ENCODE measurements at places on chromosomes 1 and 21.

DNA sequence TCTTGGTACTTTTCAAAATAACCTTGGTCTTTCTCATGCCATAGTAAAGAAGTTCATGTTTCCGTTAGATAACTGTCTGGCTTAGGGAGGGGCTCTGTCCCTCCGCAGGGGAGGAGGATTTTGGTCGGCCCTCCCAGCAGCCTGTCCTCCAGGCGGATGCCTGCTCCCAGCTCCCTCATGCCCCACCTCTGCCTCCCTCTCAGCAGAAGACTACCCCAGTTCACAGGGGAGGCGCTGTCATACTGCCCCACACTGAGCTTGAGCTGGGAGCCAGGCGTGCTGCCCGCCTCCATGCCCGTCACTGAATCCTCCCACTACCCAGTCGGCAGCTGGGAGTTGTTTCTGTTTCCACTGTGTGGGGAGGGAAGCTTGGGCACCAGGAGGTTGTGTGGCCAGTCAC, 127.3 kb downstream of the CAMTA1 start:
- DNase-seq, result no peak

GRCh38 chr1:236681219-236681618, 5.1 kb upstream of the ACTN2 start:
- DNase-seq, result no peak

DNA sequence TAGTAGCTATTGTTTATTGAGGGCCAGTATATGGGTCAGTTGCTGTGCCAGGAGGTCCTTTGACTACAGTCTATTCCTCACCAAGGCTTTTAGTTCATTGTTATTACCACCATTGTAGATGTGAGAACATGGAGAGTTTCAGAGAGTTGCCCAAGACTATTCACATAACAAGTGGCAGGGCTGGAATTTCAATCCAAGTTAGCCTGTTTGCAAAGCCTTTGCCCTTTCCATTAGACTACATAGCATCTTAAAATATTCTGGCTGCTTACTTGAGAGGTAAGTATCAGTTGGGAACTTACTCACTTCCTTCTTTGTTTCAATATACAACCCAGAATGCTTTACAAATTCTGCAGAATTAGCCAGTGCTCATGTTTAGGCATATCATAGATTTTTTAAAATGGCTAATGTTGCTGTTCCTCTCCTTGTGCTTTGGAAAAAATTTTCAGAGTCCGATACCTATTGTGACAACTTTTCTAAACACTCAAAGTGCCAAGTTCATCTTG, 141.2 kb downstream of the FGGY start:
- no peak for DNase-seq

DNA sequence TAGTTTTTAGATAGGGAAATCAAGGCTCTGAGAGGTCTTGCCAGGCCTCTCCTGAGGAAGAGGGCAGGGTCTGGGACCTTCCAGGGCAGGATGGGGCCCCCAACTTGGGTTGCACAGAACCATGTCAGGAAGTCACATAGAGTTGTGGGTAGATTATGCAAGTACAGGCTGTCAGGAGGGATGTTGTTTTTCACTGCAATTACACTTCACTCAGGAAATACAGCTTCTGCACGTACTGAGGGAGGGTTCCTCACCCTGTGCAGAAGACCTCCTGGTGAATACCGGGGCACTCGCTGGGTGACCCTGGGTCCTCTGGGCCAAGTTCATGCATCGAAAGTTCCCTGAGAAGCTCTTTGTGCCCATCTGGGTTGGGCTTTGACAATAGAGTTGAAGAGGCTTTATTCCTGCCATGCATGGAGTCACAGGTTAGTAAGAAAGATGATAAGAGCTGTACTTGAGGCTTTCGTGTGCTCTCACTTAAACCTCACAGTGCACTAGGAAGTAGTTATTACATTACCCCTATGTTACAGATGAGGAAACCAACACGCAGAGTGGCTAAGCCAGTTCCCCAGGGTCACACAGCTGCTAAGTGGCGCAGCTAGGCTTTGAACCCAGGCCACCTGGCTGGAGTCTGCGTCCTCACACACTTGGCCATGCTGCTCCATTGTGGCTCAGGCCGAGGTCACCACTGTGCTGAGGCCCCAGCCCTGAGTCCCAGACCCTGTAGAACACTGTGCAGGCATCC, 16.2 kb upstream of the TNFRSF1B start:
- DNase-seq, result no peak

DNA sequence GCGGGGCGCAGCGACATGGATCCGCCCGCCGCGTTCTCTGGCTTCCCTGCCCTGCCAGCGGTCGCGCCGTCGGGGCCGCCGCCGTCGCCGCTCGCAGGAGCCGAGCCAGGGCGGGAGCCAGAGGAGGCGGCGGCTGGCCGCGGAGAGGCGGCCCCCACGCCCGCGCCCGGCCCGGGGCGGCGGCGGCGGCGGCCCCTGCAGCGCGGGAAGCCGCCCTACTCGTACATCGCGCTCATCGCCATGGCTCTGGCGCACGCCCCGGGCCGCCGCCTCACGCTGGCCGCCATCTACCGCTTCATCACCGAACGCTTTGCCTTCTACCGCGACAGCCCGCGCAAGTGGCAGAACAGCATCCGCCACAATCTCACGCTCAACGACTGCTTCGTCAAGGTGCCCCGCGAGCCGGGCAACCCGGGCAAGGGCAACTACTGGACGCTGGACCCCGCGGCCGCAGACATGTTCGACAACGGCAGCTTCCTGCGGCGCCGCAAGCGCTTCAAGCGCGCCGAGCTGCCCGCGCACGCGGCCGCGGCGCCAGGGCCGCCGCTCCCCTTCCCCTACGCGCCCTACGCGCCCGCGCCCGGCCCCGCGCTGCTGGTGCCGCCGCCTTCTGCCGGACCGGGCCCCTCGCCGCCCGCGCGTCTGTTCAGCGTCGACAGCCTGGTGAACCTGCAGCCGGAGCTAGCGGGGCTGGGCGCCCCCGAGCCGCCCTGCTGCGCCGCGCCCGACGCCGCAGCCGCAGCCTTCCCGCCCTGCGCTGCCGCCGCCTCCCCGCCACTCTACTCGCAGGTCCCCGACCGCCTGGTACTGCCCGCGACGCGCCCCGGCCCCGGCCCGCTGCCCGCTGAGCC, 459 bp downstream of the FOXE3 start:
- no peak for DNase-seq

DNA sequence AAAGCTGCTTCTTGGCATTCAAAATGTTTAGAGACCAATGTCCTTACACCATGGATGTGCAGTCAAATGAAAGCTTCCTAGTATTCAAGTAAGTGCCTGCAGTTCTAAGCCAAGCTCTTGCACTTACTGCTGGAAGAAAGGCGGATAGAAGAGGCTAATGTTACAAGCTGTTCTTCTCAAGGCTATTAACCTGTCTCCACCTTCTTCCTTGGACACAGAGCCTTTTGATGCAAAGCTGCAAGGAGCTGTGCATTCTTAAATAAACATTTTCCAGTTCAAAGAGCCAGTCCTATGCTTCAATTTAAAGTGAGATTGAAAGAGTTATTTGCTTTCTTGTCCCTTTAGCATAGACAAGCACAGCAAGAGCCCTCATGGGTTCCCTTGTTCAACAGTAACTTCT, 167.9 kb upstream of the RUNX1 start:
- DNase-seq, result no peak

GRCh38 chr1:101873672-101874071, 123.1 kb downstream of the OLFM3 start:
- no peak for DNase-seq

Data from activated T-cell treated with anti-CD3 and anti-CD28 coated beads for 48 hours (primary cell).